ENCODE measurements at places on chromosomes 4 and X.

- DNase-seq, result peak; percentile 0
Measured at GRCh38 chrX:121851033-121851432, 803.6 kb downstream of the GLUD2 start.

DNA sequence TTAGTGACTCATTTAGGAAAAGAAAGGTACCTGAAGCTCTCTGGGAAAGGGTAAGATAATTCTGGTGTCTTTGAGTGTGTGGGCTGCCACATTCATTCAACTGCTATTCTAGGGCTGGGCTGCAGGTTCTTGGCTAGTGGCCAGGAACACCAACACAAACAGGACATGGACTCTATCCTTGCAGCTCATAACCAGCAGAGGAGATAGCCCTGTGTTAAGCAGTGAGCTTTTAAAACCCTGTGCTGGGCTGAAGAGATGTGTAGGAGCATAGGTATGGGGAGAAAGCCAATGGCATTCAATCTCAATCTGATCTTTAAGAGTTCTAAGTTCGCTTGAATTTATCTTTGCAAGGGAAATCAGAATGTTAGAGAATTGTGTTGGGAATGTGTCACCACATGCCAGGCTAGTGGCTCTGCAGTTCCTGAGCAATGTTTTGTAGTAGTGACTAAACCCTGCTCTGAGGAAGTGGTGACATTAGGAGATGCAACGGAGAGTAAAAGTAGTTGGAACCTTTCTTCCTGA is 39.2 kb downstream of the SGMS2 start:
- DNase-seq, result peak; percentile 19

GRCh38 chr4:85209161-85209560 is 242.7 kb upstream of the WDFY3 start:
- no peak for DNase-seq

GRCh38 chr4:2036866-2037265 is 22.3 kb upstream of the NAT8L start:
- peak; percentile 24 for DNase-seq

DNA sequence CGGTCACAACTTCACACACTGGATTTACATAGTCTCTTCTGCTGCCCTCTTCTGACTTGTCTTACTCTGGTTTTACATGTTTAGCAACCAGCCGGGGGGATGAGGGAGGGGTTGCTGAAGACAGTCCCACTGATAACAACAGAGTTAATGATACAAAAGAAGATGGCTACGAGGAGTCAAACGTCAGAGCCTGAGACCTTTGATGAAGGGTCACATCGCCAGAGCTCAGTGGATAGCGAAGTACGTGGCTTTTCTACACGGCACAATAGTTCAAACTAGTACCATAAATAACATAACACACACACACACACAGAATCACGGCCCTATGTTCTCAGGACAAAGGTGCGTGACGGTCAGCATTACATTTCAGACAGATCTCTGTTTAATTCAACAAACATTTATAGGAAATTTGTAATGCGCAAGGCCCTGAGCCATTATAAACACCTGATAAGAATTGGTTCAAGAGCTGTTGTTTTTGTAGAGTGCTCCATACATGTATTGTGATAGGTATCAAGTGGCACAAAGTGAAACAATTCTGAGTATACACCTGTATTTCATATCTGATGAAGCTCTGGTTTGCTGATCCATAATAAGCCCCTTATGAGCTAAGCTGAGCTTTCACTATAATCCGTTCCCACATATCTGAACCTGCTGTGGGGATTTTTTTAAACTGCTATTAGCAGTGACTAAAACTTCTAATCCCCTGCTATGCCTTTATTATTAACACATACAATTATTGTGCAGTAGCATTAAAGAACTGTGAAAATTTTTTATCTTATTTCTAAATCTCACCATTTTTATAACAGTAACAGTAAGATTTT is 100.0 kb downstream of the NR3C2 start:
- DNase-seq, result no peak
